ENCODE measurements at places on chromosomes 5 and 9.

DNA sequence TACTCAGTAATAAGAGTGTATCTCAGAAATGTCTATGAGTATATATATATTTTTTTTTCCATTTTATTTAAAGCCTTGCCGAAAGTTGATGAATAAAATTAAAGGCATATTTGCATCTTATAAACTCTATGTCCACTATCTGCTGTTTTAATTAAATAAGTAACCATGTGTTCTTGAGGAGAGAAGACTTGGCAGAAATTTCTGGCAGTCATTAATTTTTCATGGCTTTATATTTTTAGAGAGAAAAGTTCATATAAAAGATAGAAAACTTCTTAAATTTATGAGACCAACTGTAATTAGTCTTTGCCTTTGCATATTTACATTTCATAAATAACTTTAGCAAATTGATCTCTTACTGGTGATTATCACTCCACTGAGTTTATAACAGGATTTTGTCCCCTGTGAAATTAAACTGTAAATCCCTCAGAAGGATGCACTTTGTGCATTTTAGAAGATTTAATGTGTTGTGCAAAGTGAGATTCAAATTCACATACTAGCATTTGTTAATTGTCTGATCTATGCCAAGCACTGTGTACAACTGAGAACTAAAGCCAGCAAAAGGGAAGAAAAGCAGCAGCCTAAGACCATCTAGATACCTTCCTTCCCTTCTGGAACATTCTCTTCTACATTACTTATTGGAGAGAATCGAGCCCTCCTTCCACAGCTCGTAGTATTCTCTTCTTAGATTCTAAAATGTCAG lies 108.7 kb downstream of the SNCAIP start:
- DNase-seq = no peak

GRCh38 chr5:54080831-54081230 lies 229.5 kb downstream of the ARL15 start:
- no peak for DNase-seq

DNA sequence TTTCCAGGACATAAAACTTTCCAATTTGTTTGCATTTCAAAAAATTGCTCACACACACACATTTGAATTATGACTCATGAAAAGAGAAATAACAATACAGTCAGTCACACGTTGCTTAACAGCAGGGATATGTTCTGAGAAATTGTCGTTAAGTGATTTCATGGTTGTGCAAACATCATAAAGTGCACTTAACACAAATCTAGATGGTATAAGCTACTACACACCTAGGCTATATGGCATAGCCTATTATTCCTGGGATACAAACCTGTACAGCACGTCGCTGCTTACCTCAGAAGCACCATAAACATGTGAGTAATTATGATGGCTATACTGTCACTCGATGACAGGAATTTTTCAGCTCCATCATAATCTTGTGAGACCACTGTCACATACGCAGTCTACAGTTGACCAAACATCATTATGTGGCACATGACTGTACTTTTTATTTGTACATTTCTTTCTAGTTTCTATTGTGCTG lies 378.2 kb downstream of the ACTL7B start:
- DNase-seq = no peak

DNA sequence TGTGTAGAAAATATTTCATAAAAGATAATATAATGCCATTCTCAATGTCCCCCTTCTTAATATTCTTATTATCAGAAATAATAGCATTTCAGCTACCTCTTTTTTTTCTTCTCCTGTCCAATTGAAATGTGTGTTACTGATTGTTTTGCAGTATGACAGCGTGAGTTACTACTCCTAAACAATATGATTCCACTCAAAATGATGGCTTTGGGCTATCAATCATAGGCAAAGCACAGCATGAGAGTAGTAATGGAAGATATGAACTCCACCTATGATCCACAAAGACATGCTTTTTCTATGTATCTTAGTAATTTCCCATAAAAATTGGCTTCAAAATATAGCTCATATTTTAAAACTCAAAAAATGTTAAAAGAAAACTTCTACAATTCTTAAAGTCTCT lies 867.3 kb upstream of the NUDT12 start:
- no peak for DNase-seq

DNA sequence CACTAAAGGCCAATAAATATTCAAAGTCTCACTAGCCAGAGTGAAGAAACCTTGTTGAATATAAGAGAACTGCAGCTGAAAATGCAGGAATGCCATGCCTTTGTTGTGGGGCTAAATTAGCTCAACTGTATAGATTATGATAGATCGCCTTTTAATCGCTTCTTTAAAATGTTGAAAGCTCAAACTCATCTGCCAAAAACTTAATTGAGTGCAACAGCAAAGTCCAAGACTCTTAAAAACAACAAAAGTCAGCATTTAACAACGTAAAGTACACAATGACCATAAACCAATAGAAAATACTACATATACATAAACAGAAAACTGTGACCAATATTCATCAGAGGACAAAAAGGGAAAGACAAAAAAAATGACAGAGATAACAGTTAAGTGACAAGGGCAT lies 585.0 kb upstream of the CDH6 start:
- no peak for DNase-seq

DNA sequence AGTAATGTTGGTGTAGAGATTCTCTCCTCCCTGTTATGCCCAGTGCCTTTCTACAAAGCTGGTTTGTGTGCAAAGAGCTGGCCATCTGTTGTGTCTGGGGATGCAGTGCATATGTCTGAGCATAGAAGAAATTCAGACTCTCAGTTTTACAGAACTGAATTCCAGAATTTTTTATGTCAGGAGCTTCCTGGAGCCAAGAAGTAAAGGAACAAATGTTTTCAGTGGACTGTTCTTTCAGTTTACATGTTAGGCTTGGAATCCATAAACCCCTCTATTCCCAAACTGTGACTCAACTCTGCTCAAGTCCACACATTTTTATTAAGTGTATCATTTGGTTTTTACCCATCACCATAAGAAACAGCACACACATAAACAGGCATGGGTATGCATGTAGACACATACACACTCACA lies 366.0 kb downstream of the BRINP1 start:
- DNase-seq = no peak

GRCh38 chr5:115260248-115260647 lies 2.4 kb downstream of the PGGT1B start:
- DNase-seq = no peak

GRCh38 chr5:166722939-166723338 lies 1568.5 kb upstream of the WWC1 start:
- no peak for DNase-seq

GRCh38 chr9:132645306-132645705 lies 24.5 kb downstream of the DDX31 start:
- no peak for DNase-seq

GRCh38 chr5:156654444-156654843 lies 195.7 kb upstream of the PPP1R2B start:
- DNase-seq = no peak

GRCh38 chr5:74541381-74541781 lies 99.1 kb downstream of the ENC1 start:
- no peak for DNase-seq

DNA sequence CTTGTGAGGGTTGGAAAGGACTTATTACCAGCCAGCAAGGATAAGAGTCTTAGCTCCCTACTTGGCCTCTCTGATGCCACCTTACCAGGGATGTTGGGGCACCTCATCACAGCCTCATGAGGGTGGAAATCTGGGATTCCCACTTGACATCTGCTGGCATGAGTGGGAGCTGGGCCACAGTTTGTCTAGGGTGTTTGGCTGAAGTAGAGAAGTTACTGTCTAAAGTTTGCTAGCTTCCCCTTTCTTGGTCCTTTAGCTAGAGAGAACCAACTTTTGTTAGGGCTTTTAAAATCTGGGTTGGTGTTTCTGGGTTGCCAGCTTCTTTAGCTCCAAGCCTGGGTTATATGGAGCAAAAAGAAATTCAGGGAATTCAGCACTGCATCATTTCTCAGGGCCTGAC lies 57.5 kb upstream of the GNA14 start:
- DNase-seq = no peak

GRCh38 chr9:132602207-132602606 lies 19.8 kb downstream of the BARHL1 start:
- no peak for DNase-seq

DNA sequence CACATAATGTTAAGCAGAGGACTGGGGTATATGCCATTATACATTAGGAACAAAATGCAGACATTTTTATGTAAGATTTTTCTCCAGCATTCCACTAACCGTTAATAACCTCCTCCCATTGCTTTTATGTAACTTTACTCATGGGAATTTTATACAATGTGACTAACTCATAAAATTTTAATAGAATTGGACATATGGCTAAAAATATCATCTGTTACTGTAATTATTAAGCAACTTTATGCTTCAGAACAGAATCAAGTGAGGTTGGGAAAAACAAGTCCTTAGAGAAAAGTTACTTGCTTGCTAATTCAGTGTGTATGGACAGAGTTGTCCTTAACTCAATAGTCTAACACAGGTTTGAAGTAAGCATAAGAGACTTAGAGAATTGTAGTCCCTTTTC lies 54.8 kb upstream of the PCSK1 start:
- DNase-seq = no peak

DNA sequence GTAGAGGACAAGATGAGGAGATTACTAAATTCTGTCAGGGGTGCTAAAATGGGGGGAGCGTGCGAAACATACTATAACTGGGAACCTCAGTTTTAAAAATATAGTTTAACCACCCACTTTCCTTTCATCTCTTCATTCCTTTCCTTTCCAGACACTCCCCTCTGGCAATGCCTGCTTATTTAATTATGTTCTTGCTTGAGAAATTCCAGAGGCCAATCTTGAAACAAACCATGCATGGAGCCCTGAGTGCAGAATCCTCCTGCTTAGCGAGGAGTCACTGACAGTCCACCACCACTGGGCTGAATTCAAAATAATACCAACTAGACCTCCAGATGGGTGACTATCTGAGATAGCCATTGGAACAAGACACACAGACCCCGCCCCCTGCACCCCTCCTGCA lies 29.7 kb upstream of the C9orf72 start:
- DNase-seq = peak; percentile 52

- peak; percentile 5 for DNase-seq
These were observed 31.0 kb upstream of the NR3C1 start for GRCh38 chr5:143434261-143435209.

GRCh38 chr5:133225671-133226152 lies 173.9 kb downstream of the HSPA4 start:
- DNase-seq = peak; percentile 39

DNA sequence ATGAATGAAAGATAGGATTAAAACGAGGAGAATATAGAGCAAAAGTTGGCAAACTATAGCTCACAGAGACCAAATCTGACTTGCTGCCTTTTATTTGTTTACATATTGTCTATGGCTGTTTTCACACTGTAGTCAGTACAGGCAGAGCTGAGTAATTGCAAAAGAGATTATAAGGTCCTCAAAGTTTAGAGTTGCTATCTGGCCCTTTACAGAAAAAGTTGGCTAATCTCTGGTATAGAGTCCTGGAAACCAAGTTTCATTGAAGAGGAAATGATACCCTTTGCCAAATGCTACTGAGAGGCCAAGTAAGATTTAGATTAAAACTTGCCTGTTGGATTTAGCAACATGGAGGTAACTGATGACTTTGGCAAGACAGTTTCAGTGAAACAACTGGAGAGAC lies 36.0 kb downstream of the LYRM7 start:
- no peak for DNase-seq

DNA sequence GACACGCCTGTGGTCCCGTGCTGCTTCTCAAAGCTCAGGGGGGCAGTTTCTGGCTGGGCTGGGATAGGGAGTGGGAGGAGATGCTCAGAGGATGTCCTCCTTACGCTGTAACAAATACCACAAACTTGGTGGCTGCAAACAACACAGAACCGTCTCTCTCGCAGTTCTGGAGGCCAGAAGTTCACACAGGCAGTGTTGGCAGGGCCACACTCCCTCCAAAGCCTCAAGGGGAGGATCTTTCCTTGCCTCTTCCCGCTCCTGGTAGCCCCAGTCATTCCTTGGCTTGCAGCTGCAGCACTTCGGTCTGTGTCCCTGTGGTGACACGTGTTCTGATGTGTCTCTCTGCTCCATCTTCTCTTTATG lies 10.4 kb upstream of the ORM1 start:
- no peak for DNase-seq

- no peak for DNase-seq
These were observed 59.2 kb downstream of the DAPK1 start for GRCh38 chr9:87556821-87557220.

- no peak for DNase-seq
These were observed 3.6 kb upstream of the SPATA31D1 start for GRCh38 chr9:81984928-81985327.

DNA sequence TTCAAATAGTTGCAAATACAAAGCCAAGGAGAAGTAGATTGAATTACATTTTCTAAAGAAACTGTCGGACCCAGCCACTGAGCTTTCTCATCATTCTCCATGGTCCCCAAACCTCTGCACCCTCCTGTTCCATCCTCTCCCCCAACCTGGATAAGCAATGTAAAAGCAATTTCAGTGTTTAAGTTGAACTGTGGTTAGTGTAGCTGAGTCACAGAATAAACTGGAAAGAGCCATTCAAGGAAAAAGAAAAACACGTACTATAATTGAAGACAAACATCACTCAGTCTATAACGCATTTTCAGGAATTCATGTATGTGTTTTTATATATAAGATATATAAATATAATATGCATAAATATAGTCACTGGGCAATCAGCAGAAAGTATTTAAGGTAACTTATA lies 54.1 kb upstream of the TMEM161B start:
- no peak for DNase-seq

GRCh38 chr9:109535365-109535764 lies 37.3 kb upstream of the PTPN3 start:
- no peak for DNase-seq

DNA sequence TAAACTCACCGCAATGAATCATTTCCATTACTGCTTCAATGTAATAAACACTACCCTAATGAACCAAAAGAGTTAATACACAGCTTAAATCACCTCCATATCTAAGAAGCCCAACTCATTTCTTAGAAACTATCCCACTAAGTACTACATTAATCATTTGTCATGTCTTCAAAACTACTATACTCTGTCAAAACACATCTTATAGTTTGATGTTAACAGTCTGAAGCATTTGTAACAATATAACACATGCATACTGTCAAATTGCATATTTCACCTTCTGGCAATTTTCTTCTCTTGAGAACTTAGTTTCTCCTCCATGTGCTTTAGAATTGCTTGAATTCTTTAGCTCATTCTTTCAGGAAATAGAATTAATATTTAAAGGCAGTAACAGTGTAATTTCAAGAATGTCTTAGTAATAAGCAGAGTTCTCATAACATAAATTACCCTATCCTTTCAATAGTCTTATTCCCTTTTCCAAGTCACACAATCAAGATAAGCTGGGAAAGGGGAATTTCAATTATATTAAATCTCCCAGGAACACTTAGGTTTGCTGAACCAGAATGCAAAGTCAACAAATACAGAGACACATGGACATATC lies 199.7 kb downstream of the ATPSCKMT start:
- DNase-seq = no peak

GRCh38 chr9:70553707-70554673 lies 139.5 kb upstream of the KLF9 start:
- peak; percentile 89 for DNase-seq

Data from thyroid gland (tissue), 4 donors.